ENCODE measurements at places on chromosomes 1 and 21. TPM values are rescaled to one million over a fixed set of nuclear protein-coding genes. Genes with fewer than 3 reads are reported as not detected.

GRCh38 chr21:35345954-35346353 lies 296.9 kb upstream of the RUNX1 start:
- ATAC-seq, result no peak

- no peak for ATAC-seq
Measured at GRCh38 chr1:14848625-14849024, 250.1 kb downstream of the KAZN start.

DNA sequence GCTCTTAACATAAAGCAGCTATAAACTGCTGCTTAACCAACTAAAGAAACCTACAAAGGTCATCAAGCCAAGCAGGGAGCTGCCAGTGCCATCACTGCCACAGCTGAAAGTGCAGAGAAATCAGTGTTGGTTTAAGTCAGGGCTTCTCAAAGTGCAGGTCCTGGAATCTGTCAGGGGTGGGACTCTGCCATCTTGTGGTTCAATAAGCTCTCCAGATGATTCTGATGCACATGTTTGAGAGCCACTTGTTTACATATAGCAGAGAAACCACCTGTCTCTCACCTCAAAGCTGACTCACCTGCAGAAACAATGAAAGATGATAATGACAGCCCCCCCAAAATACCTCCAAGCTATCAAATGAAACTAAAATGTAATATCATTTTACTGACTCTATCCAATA lies 49.3 kb downstream of the SH3GLB1 start:
- no peak for ATAC-seq

DNA sequence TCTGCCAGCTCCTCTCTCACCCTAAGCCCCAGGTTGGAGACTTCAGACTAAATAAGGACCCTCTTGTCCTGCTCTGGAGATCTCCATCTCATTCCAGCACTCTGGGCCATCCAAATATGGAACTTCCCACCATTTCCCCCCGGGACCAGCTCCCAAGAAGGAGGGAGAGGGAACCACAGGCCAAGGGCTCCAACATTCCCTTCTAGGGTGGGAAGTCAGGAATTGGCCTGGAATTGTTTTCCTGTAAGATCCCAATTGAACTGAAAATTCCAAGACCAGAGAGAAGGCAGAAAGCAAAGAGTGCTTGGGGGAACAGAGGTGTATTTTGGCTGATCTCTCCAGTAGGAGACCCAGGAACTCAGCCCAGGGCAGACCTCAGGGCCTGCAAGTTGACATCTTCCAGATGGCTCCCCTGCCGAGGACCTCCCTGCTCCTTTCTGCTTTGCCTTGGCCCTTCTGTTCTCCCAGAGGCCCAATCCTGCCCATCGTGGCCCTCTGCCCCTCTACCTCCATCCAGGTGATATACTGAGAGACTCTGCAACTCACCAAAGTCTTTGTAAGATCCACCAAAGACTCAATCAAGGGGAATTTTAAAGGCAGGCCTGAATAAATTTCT lies 14.9 kb downstream of the CSRP1 start:
- ATAC-seq, result no peak

GRCh38 chr1:167065471-167065870 lies 24.7 kb downstream of the GPA33 start:
- ATAC-seq, result no peak

- ATAC-seq, result no peak
Measured at GRCh38 chr1:47940779-47941178, 56.4 kb downstream of the TRABD2B start.

GRCh38 chr1:228071839-228072657 lies 10.5 kb upstream of the ARF1 start:
- ATAC-seq, result no peak

DNA sequence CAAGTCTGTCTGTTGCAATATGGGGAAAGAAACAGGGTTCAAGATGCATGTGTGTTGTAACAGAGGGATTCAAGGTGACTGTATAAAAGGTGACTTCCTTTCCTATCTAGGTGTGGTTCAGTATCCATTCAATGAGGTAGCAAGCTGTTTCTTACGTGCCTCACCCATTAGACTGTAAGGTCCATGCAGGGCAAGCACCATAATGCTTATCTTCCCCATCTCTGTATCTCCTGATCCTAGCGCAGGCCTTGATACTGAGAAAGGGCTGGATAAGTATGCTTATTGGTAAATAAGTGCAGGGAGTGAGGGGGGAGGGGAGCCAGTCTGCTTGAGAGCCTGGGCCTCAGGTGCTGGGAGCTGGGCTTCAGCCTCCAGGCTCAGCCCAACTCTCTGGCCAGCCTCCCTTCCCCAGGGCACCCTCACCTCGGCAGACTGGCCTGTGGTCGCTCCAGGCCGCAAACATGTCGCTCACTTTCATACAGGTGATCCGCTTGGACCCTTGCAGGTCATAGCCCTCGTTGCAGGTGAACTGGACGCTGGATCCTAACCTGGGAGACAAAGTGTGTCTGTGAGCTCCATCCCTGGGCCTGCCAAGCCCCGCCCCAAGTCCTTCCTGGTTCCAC lies 44.5 kb upstream of the HMGB4 start:
- ATAC-seq, result no peak

DNA sequence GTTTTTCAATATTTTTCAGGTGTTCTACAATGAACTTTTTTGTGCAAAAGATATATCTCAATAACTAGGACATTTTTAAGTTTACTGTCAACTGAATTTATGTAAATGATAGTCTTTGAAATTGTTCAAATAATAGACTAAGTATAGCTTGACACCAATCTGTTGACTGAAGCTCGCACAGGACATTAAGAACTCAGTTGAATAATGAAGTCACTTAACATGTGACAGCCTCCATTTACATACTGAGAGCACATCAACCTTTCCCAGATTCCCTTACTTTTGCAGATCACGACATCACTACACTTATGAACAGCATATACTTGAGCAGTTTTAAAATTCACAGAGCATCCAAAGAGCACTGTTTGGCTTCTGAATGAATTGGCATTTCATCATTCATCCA lies 268.2 kb downstream of the LRRC7 start:
- no peak for ATAC-seq

CYP4X1 gene
- 25.1 TPM for total RNA-seq

FMO2 gene
- 113 TPM for total RNA-seq

TMEM39B gene
- 10.5 TPM for total RNA-seq

TMPRSS15 gene
- total RNA-seq, result not detected

RBM11 gene
- 2.1 TPM for total RNA-seq
